Fibroblast of skin of left quadriceps (primary cell): ENCODE measurements at places on chromosomes 3 and 15.
A peak's percentile ranks its signal among the peaks of the same experiment; 100 is the strongest.

DNA sequence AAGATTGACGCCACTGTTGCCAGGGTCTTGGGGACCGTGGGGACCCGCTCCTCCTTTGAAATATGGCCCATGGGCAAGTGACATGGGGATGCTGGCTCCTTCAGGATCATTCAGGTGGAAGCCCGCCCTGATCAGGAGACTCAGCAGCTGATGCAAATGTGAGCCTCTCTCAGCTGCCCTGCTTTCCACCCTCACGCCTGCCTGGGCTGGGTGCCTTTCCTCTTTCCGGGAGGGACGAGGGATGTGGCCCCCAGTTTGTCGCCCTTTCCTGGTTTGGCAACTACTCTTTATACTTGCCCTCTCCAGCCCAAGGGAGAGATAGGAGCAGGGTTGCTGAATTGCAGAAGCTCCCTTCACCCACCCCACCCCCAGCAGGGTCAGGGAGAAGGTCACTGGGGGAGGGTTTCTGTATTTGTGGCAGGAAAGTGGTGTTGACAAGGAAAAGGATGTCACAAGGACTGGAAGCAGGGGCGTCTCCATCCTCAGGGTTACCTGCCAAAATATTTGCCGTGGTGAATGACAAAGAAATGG lies 21.8 kb downstream of the DNASE1L3 start:
- DNase-seq, result no peak

DNA sequence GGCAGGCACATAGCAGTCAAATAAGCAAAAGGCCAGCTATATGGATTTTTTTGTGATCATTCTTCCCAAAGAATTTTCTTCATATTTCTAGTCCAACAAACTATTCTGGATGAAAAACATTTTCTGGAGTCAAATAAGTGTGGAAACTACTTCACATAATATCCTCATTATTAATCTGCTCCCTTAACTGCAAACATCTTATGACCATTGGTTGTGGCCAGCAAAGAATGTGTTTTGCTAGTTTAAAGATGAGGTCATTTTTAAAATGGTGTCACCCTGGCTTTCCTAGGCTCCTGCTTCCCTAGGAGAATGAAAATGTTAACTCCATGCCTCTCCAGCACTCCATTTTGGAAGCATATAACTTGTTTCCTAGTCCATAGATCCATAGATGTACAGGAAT lies 118.8 kb downstream of the SST start:
- peak; percentile 18 for DNase-seq

- DNase-seq, result no peak
Measured at GRCh38 chr3:12142476-12142875, 16.2 kb downstream of the TIMP4 start.

GRCh38 chr3:10122724-10123123 lies 7.2 kb downstream of the BRK1 start:
- no peak for DNase-seq

DNA sequence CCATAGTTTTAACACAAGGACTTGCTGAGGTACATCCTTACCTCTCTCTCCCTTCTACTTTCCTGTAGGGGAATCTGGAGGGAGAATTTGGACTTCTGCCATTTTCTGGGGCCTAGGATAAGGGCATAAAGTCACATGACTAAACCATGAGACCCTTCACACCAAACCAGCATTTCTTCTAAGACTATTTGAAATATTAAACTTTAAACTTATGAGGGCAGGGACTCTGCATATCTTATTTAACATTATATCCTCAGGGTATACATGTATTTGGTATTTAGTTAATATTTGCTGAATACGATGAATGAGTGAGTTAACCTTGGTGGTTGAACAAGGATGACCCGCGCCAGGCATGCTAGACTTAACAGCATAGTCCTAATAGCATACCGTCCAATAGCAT lies 63.4 kb downstream of the USP13 start:
- no peak for DNase-seq

DNA sequence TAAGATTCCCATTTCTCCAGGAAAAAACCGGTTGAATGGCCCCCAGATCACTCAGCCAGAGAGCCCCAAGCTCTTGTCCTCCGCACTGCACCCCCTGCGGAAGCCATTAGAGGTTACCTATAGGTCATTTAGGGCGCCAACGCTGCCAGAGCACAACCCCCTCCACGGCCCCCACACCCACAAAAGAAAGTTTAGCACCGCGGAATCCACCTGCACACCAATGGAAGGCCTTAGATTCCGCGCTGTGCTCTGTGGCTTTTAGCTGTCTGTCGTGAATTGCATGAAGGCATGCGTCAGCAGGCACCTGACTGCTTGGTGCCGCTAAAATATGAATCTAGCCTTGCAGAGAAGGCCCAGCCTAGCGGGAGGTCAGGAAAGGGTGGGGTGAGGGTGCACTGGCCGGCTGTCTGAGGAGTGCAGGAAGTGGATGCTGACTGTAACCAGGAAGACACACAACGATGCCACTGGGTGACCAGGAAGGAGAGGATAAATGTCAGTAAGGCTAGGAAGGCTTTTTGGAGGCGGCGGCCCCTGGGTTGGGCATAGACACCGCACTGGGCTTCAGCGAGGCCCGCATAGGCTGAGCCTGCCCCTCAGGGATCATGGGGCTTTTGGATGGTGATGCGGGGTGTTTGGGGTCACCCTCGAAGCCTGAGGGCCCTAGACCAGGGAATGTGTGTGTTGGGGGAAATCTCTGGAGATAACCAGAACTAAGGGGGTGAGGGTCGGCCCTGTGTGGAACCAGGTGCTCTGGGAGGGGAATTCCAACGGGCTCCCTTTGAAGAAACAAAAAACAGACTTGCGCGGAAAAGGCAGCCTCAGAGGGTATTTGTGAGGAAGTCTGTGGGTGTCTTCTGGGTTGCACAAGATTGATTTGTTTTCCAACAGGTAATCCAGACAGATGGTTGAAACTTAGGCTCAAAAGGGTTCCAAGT lies 976 bp upstream of the NUP210 start:
- DNase-seq, result no peak
